ENCODE measurements at places on chromosomes 11 and 22.

DNA sequence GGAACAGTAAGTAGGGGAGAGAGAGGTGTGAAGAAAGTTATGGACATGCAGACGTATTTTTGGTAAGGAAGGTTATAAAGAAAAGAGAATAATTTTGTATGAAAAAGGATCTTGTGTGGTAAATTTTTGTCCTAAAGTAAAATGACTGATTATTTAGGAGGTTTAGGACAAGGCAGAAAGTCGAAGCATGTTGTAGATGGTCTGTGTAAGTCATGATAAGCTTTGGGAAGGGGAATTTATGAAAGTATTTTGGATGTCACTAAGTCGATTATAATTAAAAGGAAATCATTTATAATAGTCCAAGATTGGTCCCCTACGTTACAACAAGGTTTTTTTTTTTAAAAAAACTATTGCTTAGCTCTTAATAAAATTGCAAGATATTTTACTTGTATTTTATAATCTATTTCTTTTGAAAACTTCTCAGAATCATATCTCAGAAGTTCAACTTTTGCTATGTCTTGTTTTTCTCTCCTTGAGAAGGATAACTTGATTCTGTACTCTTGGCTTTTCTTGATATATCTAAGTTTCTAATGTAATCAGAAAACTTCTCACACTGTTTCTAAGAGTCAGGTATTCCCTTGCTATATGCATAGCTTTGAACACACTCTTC is 10.9 kb upstream of the CABP2 start:
- no peak for DNase-seq

- no peak for DNase-seq
These were observed 38.3 kb downstream of the AMOTL1 start for GRCh38 chr11:94806419-94806818.

DNA sequence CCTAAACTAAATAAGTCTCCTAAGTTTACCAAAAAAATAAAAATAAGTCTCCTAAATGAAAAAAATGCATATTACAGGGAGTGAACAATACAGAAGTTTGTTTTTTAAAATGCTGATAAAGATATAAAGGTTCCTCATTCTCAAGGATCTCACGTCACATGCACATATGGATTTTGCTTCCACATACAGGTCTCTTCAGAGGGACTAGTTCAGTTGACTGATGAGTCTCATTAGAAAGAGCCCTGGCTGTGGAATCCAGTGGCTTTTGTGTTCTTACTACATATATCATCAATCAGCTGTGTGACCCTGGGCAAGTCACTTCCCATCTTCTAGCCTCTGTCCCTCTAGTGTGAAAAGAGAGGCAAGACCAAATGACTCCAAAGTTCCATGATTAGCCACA is 43.1 kb downstream of the MPPED2 start:
- no peak for DNase-seq

- DNase-seq = no peak
These were observed 1.8 kb upstream of the PRG2 start for GRCh38 chr11:57392066-57392762.

DNA sequence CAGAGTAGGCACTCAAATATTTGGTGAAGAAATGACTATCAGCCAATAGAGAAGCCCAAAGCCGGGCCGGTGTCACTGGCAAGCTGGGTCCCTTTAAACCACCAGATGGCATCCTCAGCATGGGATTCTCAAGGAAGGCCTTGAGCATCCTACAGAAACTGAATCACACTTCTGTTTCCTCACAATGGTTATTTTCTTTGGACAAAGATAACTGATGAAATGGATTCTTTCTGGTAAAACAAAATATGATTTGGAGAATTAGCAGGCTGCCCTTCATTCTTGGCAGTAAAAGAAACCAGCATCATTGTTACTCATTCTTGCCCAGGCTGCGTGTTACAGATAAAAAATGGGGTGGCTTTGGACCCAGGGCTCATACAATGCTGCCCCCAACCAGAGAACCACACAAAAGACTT is 30.3 kb upstream of the ASPHD2 start:
- peak; percentile 21 for DNase-seq

- DNase-seq = no peak
These were observed 37.1 kb downstream of the ZNF202 start for GRCh38 chr11:123704341-123704740.

GRCh38 chr11:124832571-124832970 is 32.4 kb upstream of the MSANTD2 start:
- no peak for DNase-seq

DNA sequence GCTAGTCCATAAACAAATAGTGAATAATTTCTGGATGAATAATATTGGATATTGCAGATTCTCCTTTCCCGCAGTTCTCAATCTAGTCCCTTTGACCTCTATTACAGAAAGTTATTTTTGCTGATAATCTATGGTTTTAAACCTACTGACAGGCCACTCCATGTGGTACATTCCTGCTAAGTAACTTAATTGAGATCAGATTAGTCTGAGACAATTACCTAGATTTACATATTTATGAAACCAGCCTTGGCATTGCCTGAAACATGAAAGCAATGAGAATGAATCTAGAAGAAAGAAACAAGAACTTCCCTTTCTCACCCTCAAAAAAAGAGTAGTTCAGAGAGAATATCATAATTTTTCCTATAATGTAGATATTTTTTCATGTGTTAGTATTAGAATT is 964.2 kb downstream of the JRKL start:
- DNase-seq = no peak

GRCh38 chr22:47259990-47260389 is 497.5 kb downstream of the TBC1D22A start:
- no peak for DNase-seq

DNA sequence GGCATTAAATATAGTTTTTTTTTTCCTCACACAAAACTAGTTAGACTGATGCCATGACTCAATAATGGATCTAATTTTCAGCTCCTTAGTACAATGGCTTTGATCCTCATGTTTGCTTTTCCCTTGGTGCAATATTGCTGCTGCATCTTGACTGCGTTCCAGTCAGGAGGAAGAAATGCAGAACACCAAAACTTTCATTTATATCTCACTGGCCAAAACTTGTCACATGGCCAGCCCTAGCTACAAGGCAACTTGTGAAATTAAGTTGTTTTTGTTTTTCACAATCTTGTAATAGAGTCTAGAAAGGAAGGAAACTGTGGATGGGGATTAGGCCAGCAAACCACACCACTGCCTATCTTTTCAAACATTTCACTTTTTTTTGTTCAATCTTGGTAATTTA is 36.7 kb downstream of the SMC1B start:
- no peak for DNase-seq

GRCh38 chr22:29885610-29886009 is 2.6 kb downstream of the MTMR3 start:
- DNase-seq = no peak

DNA sequence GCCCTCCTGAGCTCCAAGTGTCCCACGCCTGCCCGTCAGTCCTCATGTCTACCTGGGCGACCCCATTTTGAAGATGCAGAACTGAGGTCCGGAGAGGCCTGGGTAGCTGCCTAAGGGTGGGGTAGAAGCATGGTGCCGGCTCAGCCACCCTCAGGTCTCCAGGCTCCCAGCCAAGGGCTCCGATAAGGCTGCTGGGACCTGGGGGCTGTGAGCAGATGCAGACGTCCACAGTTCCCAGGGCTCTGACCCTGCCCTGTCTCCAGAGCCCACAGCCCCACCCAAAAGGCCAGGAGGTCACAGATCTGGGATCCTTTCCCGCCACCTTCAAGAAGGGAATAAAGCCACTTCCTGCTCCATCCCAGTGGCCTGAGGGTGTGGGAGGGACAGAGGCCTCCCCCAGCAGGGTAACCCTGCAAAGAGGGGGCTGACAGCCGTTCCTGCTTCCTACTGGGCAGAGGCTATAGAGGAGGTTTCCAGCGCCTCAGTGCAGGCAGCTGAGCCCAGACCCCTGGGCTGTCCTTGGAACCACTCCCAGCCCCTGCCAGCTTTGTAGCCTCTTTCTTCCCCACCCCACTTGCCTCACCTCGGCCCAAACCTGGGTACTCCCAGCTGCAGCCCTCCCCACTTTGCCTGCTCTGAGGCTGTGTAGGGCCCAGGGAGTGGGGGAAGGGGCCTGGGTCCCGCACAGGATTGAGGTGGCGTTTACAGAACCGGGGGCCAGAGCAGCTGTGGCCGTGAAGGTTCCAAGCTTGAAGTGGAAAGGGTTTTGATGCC is 85.5 kb downstream of the CDKN1C start:
- no peak for DNase-seq

Measured in tibial nerve (tissue), 4 donors.